ENCODE measurements at places on chromosomes 12 and 14.

DNA sequence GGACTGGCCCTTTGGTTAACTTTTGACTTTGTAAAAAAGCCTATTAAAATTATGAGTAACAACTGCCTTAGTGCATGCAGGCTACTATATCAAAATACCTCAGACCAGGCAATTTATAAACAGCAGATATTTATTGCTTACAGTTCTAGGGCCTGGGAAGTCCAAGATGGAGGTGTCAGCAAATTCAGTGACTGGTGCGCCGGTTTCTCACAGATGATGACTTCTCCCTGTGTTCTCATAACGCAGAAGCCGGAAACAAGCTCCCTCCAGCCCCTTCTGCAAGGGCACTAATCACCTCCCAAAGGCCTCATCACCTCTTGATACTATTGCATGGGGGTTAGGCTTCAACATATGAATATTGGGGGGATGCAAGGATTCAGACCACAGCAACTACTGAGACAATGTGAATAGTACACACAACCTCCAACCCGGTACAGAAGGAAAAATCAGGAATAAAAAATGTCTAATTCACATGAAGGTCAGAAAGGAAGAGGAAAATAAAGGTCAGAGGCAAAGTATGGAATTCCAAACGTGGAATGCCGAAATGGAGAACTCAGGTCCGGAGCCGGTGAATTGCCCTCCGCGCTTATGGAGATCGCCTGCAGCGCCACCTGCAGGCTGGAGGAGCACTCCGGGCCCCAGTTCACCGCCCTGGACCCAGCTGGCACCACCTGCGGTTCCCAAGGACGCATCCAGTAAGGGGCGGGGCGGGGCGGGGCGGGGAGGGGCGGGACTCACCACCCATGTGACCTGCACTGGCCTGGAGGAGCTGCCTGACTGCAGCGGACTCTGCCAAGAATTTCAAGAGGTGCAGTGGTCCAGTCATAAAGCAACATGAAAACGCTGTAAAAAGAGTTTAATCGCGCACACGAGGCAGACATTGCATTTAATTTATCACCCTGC lies 203.4 kb downstream of the KIF26A start:
- DNase-seq: no peak
- no peak overlapping the region for H3K27ac ChIP-seq
- H3K27me3 ChIP-seq: no peaks in the 10 kb centered on the region
- no peak overlapping the region for H3K4me3 ChIP-seq
- no peaks in the 10 kb centered on the region for H3K4me1 ChIP-seq
- H3K36me3 ChIP-seq: no peaks in the 10 kb centered on the region

DNA sequence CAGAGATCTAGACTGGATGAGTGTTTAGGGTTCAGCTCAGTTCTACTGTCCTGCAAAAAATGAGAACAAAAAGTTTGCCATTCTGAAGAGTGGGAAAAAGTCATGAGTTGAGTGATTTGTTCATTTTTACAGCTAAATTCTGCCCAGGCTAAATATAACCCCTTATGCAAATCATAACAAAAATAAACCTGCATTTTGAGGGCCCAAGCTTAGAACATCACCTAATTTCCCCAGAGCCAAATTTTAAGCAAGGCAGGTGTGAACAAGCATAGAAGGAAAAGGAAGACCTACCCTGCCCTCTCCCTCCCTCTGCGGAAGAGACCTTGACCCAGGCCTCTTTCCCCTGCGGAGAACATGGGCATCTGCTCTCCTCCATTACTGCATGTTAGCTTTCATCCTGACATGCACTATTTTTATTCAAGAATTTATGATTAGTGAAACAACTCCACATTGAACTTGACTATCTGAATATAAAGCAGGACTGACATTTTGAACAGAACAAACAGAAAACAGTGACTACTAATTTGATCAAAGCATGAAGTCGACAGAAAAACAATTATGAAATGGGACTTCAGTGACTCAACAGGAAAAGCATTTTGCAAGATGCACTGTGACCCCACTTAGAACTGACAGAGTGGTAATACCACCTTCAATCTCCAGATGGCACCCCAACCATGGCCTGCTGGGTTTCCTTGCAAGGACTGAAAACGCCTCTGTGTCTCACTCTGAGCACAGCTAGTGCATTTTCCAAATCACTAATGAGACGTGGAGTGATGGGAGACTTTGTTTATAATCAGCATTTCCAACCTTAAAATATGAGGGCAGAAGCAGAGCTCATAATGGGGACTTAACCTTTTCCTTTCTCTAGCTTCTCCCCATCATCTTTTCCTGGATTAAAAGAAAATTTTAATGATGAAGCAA lies 30.9 kb upstream of the SELPLG start:
- peak; percentile 71 for DNase-seq
- peaks cover 78% of the 10 kb centered on the region for H3K4me1 ChIP-seq

DNA sequence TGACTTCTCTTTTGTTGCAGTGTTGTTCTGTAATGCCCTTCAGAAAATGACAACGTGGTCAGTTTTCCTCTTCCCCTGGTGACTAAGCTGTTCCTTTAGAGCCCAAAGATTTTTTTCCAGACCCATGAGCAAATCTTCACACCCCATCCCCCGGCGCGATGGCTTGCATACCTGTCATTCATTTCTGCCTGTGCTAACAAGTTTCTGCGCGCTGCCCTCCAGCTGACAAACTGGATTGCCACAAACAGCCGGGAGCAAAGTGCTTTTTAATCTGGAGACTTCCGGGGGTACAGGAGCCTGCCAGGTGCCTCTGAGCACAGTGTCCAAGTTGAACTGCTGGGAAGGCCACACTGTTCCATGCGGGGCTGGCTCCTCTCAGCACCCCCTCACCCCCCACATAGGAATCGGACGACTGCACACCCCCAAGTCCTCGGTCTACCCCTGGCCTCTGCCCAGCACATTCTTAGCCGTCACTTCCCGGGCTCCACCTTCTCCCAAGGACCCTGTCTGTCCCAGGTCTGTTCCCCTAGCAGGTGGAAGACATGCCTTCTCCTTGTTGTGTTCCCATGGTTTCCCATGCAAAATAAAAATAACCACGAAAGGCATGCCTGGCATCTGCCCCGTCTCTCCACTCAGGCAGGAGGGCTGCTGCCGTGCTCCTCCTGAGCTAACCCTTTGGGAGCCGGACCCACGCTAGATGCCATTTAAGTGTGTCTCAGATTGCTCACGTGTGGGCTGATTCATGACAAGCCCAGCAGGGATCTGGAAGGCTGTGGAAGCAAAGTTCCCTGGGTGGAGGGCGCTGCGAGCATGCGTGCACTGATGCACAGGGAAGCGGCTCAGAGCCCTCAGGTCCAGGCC lies 14.1 kb downstream of the RILPL1 start:
- peaks cover 11% of the 10 kb centered on the region for H3K4me1 ChIP-seq
- peak; percentile 47 for DNase-seq

DNA sequence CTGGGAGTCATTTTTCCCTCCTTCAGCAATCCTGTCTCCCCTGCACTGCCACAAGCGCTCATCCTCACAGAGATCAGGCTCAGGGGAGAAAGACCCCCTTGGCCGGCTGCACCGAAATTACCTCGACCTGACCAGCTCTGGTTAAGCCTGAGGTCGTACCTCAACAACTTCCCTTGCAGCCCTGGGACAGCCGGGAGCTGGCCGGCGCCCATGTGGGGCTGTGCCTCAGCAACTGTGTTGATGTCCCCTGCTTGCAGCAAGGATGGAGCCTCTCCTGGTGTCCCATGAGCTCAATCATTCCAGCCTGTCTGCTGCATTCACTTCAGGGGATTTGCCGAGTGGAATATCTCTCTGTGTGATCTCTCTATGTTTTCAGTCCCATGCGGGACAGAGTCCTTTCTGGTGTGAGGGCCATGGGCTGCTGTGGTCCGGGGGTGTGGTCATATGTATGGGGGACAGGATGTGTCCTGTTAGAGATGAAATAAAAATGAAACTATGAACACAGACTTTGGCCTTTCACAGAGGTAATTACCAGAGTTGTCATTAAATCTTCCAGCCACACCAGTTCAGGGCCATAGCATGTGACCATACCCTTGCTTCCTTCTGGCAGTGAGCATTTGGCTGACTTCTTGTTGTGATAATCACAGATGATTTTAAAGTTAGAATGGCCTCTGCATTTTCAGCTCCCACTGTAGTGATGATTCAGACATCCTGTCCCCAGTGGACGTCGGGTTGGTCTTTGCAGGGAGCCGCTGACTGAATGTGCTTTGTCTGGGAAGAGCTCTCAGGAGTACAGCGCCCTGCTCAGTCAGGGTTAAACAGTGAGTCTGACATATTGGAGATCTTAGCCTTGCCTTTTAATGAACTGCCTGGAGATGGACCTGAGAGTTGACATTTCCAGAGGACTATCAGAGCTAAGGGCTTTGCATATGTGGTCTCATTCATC lies 405.9 kb downstream of the AACS start:
- H3K27ac ChIP-seq: no peak overlapping the region
- no peaks in the 10 kb centered on the region for H3K36me3 ChIP-seq
- H3K27me3 ChIP-seq: no peaks in the 10 kb centered on the region

- peak overlapping the region; percentile 84 for H3K27ac ChIP-seq
- peaks cover 7% of the 10 kb centered on the region for H3K36me3 ChIP-seq
- peaks cover 5% of the 10 kb centered on the region for H3K4me1 ChIP-seq
- peak overlapping the region; percentile 90 for H3K4me3 ChIP-seq
- no peak for DNase-seq
These were observed 1.3 kb downstream of the PNP start for GRCh38 chr14:20470603-20470901.

GRCh38 chr12:131984334-131984733 lies 34.6 kb downstream of the EP400 start:
- H3K4me1 ChIP-seq: no peaks in the 10 kb centered on the region
- no peaks in the 10 kb centered on the region for H3K27me3 ChIP-seq
- DNase-seq: no peak
- H3K4me3 ChIP-seq: no peak overlapping the region

Data from thoracic aorta (tissue), 2 donors.